ENCODE measurements at places on chromosomes 11 and 22. TPM values are rescaled to one million over a fixed set of nuclear protein-coding genes. Genes with fewer than 3 reads are reported as not detected.

- H3K4me3 ChIP-seq = no peak overlapping the region
- H3K27me3 ChIP-seq = no peaks in the 10 kb centered on the region
- DNase-seq = no peak
- no peaks in the 10 kb centered on the region for H3K4me1 ChIP-seq
Observed at GRCh38 chr22:28179392-28179791, 260.3 kb upstream of the PITPNB start.

The CHADL gene
- total RNA-seq = 0.36 TPM

The APOL3 gene
- total RNA-seq = 111 TPM

DNA sequence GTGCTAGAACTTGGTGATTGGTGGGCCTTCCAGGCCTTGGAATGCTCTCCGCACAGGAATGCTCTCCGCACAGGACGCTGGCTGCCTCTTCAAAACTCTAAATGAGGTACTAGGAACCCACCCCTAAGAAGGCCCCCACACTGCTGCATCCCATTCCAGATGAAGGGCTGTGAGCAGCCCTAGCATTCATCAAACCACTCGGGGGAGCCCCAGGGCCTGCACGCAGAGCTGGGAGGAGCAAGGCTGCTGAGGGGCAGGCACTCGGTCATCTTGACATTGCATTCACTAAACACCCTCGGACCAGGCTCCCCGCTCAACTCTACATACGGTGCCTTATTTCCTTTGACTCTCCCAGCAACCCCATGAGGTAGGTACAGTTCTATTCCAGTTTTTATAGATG is 49.2 kb upstream of the EMID1 start:
- peaks cover 5% of the 10 kb centered on the region for H3K4me1 ChIP-seq
- H3K27me3 ChIP-seq = no peaks in the 10 kb centered on the region
- DNase-seq = no peak
- no peak overlapping the region for H3K27ac ChIP-seq

The PTPRCAP gene
- 240 TPM for total RNA-seq

The CCDC73 gene
- not detected for total RNA-seq

The SOX10 gene
- not detected for total RNA-seq

GRCh38 chr22:19173047-19174035 is 5.2 kb downstream of the SLC25A1 start:
- peaks cover 55% of the 10 kb centered on the region for H3K4me1 ChIP-seq
- peaks cover 18% of the 10 kb centered on the region for H3K27me3 ChIP-seq
- no peak for DNase-seq
- no peak overlapping the region for H3K4me3 ChIP-seq

DNA sequence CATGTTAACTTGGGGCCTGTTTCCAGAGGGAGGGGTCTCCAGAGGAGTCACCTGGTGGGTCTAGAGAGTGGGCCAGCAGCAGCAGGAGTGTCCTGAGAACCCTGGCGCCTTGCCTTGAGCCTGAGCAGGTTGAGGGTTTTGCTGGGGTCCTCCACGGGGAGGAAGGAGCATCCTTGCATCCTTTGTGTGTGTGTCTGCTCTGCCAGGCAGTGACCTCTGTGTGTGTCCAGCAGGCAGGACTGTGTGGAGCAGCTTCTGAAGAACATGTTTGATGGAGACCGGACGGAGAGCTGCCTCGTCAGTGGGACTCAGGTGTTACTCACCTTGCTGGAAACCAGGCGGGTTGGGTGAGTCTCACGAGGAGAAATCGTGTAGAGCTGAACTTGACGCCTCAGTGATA is 55.7 kb downstream of the SBF1 start:
- no peaks in the 10 kb centered on the region for H3K4me1 ChIP-seq
- H3K27ac ChIP-seq = no peak overlapping the region
- no peak overlapping the region for H3K4me3 ChIP-seq
- no peaks in the 10 kb centered on the region for H3K27me3 ChIP-seq

DNA sequence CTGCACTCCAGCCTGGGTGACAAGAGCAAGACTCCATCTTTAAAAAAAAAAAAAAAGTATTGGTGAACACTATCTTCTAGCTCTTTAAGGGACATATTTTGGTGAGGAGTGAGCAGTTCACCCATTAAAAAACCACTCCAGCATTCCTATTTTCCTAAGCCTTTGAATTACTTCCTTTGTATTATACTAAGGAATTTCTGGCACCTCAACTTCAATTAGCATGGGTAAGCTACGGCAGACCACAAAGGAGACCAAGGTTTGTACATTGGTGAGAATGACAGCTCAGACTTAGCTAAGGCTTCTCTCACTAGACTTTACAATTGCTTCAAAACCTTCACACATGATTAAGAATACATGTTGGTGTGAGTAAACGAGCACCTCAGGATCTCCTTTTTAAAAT is 57.0 kb upstream of the BIRC3 start:
- no peak overlapping the region for H3K4me3 ChIP-seq
- no peak for DNase-seq
- no peaks in the 10 kb centered on the region for H3K36me3 ChIP-seq
- no peak overlapping the region for H3K27ac ChIP-seq
- no peaks in the 10 kb centered on the region for H3K4me1 ChIP-seq

The TRIM49 gene
- total RNA-seq = not detected

The SYCE3 gene
- total RNA-seq = not detected

GRCh38 chr11:118003456-118003855 is 17.3 kb downstream of the IL10RA start:
- H3K4me1 ChIP-seq = peaks cover 99% of the 10 kb centered on the region
- peaks cover 31% of the 10 kb centered on the region for H3K36me3 ChIP-seq
- peak overlapping the region; percentile 75 for H3K27ac ChIP-seq

- H3K36me3 ChIP-seq = no peaks in the 10 kb centered on the region
- no peak overlapping the region for H3K4me3 ChIP-seq
- H3K27ac ChIP-seq = no peak overlapping the region
- DNase-seq = no peak
- no peaks in the 10 kb centered on the region for H3K4me1 ChIP-seq
Observed at GRCh38 chr11:71267807-71268421, 15.5 kb upstream of the SHANK2 start.

The DEFB131B gene
- not detected for total RNA-seq

Data from natural killer cell (primary cell).